ENCODE measurements at places on chromosomes 1 and 21. TPM values are rescaled to one million over a fixed set of nuclear protein-coding genes. Genes with fewer than 3 reads are reported as not detected.

DNA sequence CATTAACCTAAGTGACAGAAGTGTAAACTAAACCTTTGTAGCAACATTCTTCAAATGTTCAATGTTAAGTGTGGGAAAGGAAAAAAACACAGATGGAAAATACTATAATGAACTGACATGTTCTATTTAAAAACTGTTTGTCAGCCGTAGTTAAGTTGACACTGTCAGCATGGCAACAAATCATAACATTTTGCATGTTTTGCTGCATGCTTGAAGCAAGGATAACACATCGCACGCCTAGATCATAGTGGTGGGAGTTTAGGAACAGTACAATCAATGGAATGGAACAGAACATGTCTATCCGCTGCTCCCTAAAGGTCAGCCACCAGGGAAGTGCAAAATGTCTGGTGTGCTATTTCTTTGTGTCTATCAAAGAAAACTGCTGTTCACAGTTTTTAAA, 62.5 kb upstream of the ESRRG start:
- DNase-seq, result no peak

- DNase-seq, result no peak
Measured at GRCh38 chr1:229768232-229768631, 142.2 kb downstream of the URB2 start.

SF3B4 gene
- 39.7 TPM for total RNA-seq

GRCh38 chr1:227559926-227560325, 3.4 kb upstream of the ZNF678 start:
- DNase-seq, result no peak

DNA sequence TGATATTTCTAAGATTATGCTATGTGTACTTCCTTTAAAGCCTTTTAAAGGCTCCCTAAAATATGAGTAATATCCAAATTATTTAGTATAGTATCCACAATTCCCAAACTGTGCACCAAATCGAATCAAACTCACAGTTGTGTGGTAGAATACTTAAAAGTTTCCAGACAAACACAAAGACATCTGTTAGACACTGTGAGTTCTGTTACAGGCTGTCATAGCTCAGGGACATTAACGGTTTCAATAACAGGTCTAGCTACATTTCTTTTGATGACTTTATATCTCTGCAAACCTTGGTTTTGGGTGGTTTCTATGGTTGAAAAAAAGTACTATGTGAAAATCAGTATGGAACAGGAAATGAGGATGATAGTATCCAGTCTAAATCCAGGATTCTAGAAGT, 36.9 kb upstream of the NEK7 start:
- no peak for DNase-seq

BACE2 gene
- 14.2 TPM for total RNA-seq

DNA sequence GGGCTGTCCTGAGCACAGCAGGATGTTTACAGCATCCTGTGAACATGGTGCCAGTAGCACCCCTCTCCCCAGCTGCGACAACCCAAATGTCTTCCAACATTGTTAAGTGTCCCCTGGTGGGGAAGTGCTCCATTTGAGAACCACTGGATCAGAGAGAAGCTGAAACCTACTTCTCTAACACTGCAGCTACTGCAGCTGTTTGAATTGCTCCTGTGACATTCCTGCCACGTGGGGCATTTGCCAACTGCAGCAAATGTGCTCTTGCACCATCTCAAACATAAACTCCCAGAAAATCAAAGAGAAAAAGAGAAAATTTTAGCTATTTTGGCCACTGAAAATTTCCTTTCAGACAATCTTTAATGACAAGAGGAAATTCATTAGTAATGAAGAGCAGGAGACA, 11.0 kb downstream of the SLC2A5 start:
- DNase-seq, result no peak

DNA sequence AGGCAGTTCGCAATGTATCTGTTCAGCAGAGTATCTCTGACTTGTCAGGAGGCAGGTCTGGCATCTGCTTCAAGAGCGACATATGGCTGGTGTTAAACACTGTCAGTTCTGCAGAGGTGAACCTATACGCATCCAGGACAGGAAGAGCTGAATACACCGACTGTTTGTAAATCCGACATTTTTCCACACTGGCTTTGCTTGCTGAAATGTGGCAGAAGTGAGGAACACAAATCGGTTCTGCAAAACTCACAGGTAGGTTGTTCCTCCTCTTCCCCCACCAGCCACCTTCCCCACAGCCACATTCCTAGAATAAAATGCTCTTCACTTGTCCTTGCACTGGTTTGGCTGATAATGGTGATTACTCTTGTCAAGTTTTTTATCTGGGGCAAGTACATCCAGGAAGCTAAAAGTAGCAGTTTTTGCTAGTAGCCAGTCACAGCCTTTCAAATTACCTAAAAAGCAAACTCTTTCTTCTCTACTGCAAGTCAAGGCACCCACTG, 289.2 kb downstream of the GRIK1 start:
- DNase-seq, result no peak

DNA sequence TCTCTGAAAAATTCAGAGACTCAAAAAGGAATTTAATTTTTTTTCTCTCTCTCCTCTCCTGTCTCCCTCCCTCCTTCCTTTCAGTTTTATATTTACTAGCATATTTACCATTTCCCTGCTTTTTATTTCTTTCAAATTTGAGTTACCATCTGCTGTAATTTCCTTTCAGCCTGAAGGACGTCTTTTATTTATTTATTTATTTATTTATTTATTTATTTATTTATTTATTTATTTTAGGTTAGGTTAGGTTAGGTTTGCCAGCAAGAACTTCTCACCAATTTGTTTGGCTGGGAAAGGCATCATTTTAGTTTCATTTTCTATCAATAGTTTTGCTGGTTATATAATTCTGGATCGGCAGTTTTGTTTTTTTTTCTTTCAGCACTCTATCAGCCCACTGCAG, 231.7 kb upstream of the ZRANB2 start:
- no peak for DNase-seq

- DNase-seq, result no peak
Measured at GRCh38 chr1:168261390-168261789, 19.3 kb upstream of the TBX19 start.

GRCh38 chr1:243323491-243323890, 67.7 kb downstream of the SDCCAG8 start:
- DNase-seq, result no peak

DNA sequence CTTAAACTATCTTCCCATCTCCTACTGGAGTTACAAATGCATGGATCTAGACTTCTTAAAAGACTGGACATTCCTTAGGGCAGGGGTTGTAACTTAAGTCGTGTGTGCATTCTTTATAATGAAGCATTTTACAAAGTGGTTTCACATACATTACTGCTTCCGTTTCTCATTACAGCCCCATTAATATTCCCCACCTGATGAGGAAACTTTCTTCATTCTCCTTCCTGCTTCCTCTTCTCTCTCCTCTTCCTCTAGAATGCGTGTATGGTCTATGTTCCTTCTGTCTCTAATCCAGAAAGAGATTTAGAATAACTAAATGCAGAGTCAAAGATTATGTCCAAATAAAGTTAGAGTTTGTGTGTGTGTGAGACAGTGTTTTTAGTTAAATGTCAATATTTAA, 1.8 kb upstream of the CAP1 start:
- DNase-seq, result no peak

DNA sequence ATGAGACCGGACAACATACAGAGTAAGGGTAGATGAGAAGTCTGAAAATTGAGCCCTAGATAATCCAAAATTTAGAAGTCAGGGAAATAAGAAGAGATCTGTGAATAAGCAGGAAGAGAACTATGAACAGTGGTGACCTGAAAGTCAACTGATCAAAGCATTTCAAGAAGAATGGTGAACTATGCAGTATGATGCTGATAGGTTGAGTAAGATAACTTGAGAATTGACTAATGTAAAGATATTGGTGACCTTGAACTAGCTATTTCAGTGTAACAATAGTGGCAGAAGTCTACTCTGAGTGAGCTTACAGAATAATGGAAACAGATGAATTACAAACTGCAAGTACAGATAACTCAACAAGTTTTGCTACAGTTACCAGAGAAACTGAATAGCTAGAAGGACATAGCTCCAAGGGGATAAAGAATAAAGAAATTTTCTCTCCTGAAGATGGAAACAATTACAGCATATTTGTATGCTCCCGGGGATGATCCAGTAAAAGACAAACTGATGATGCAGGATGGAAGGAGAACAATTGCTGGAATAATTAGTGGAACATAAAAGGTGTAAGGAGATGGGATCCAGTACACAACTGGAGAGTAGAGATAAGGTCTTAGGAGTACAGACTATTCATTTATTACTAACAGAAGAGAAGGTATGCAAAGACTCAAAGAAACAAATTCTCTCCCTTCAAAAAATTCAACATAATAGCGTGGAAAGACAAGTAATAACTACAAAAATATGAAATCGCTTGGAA, 10.9 kb downstream of the NRDC start:
- DNase-seq, result no peak

GRCh38 chr1:11157867-11158266, 31.3 kb upstream of the ANGPTL7 start:
- DNase-seq, result no peak
